Stimulated activated naive CD8-positive, alpha-beta T cell treated with anti-CD3 and anti-CD28 coated beads, Interleukin-15, Interleukin-2, amounts not matched to agents 100 U/mL and 50 U/mL, for 24 hours (primary cell): ENCODE measurements at places on chromosomes 3 and 15.

DNA sequence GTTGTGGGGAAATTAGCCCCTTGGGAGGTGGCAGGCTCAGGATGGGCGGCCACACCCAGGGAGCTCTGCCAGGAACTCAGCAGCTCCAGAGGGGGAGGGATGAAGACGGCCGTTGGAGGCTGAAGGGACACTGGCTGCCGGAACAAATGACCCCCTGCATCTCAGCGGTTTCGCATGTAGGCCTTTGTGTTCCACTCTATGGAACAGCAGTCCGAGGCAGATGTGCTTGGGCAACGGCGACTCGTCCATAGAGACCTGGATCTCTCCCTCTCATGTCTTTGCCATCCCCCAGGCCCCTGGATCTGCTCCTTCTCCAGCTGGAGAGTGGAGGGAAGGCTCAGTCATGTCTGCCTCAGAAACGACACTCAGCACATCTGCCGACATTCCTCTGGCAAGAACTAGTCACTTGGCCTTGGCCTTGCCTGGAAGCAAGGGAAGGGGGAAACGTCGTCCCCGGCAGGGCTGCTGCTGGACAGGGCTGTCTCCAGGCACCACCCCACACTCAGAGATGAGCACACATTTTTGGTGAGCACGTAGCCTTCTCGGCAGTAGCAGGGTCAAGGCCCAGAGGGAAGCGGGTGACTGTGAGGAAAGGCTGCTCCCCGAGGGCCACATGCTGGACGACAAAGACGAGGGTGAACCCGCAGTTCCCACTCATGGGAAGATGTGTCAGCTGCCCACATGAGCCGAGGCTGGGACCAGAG lies 83.8 kb downstream of the ASB7 start:
- DNase-seq, result no peak

DNA sequence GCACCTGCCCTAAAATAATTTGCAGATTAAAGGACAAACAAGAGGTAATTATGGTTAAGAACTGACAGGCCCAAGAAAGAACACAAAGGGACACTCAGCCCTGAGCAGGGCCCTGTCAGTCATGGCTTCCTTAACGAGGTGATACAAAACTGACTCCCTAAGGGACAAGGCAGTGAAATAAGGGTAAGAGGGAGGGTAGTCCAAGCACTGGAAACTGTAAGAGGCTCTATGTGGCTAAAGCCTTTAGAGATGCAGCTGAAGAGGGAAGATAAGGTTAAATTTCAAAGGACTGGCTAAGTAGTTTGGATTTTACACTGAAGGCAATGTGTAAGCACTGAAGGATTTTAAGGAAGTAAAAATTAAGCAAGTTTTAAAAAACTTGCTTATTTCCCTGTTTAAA lies 3.9 kb downstream of the ATR start:
- DNase-seq, result no peak

DNA sequence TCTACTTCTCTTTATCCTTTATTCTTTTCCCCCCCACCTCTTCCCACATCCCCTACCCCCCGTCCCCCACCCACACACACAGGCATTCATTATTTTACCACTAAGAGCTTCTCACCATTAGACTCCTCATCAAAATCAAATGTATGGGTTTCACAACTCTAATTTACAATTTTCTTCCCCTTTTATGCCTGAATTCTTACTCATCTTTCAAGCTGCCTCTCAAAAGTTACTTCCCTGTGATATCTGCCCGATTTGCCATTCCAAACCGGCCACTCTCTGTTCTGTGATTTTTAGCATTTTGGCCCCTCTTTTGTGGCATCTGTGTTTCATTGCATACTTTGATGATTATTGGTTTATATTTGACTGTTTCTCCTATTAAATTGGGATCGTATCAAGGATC lies 42.2 kb downstream of the SLC9A9 start:
- no peak for DNase-seq

DNA sequence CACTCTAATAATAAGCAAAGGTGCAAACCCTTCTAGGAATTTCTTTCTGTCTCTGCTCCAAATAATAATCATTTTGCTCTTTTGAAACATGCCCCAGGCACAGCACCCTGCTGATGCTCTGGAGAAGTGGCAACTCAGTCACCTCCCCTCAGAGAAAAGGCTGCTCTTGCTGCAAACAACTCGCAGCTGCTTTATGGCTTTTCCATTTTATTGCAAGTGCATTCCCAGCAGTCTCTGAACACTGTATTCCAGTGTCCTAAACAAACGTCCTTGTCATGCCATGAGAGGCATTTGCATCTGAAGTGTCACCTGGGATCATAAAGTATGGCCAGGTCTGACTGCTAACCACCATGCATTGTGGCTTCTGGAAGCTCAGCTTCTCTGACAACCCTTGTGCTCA lies 358.1 kb upstream of the TRIM42 start:
- no peak for DNase-seq

- no peak for DNase-seq
Observed at GRCh38 chr15:39511000-39511915, 69.6 kb upstream of the THBS1 start.

GRCh38 chr3:16437640-16438039 lies 75.9 kb downstream of the RFTN1 start:
- no peak for DNase-seq

DNA sequence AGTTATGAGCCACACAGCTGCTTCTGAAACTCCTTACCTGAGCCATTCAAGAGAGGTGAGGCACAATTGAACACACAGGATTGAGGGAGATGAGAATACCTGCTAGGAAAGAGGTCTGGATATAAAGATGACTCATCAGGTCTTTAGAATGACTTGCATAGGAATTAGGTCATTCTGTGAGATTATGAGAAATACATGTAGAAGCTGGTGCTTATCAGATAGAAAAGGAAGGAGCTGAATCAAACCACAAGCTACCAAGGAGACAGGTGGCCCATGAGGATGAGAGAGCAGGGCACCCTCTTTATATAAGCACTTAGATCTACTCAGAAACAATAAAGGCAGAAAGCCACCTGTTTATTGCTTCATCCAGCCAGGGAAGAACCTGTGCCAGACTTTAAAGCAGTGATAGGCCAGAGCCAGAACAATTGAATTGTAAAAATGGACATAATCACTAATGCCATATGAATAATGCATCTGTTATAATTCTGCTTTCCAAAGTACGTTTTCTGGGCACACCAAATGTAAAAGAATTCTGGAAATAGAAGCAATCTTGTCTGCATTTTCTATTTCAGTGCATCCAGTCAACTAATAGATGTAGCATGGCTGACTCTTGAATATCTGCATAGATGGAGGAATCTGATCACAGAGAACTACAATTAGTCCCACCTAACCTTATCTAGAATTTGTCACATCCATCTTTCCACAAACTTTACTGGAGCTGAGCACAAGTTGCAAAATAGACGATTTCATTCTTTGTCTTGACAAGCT lies 74.9 kb downstream of the PIK3R4 start:
- no peak for DNase-seq
